ENCODE measurements at places on chromosomes 3 and 15.

GRCh38 chr15:27826411-27826810 is 272.7 kb downstream of the OCA2 start:
- DNase-seq: no peak

- DNase-seq: peak; percentile 14
Observed at GRCh38 chr3:25292595-25292994, 135.5 kb upstream of the RARB start.

DNA sequence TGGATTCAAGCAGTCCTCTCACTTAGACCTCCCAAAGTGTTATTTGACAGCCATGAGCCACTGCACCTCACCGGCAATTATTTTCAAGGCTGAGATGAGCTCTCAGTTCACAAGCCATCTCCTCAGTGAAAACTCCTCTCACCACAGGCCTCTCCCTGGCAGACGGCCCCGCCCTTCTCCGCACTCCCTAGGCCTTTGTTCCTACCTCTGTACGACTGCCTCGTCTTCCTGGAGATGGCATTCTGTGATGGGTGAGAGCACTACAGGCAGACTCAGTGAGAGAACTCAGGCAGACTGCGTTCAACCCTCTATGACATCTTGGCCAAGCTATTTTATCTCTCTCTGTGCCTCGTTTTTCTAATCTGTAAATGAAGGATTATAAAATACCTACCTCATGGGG is 67.0 kb upstream of the TPM1 start:
- DNase-seq: peak; percentile 49

- peak; percentile 70 for DNase-seq
Observed at GRCh38 chr3:128432301-128432970, 34.3 kb downstream of the DNAJB8 start.

GRCh38 chr3:37800022-37800551 is 61.6 kb upstream of the CTDSPL start:
- no peak for DNase-seq

DNA sequence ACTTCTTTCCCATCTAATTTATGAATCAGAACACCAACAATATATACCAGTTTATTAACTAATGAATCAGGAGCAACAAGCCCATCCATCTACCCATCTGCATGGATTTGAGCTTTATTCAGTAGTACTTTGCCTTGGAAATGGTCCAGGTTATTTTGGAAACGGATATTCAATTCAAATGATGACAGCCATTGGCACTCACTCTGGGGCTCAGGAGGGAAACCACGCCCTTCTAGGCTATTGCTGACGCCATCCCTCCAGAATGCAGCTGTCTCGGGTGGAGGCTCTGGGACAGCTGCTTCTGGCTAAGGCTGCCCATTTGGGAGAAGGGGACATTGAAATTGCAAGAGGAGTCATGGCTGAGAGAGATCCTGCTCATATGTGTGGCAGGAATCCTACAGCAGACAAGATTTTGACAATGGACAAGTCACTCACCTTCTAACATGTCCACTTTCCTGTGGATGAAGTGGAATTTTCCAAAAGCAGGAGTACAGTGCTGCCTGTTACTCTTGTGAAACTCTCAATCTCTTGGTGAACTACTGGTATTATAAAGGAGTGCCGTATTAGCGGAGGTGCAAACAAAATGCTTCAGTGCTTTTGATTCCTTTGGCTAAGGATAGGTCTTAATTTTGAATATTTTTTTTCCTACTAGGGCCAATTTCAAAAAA is 29.3 kb upstream of the TRAK1 start:
- peak; percentile 82 for DNase-seq

GRCh38 chr15:99509686-99510461 is 55.9 kb upstream of the MEF2A start:
- no peak for DNase-seq

DNA sequence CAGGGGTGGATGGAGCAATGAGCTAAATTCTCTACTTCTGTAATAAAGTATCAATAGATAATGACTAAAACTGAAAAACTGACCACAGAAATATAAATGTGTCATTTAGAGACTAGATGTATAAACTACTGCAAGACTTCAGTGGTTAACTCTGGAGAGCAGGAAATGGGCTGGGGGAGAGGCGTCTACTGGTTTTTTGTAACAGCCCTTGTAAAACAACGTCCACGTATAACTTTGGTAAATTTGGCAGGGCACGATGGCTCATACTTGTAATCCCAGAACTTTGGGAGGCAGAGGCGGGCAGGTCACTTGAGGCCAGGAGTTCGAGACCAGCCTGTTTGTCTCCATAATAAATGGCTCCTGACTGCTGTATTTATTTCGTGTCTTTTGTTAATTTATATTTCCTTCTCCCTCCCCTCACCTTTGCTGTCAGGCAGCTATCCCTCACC is 12.5 kb downstream of the RAB27A start:
- DNase-seq: no peak

DNA sequence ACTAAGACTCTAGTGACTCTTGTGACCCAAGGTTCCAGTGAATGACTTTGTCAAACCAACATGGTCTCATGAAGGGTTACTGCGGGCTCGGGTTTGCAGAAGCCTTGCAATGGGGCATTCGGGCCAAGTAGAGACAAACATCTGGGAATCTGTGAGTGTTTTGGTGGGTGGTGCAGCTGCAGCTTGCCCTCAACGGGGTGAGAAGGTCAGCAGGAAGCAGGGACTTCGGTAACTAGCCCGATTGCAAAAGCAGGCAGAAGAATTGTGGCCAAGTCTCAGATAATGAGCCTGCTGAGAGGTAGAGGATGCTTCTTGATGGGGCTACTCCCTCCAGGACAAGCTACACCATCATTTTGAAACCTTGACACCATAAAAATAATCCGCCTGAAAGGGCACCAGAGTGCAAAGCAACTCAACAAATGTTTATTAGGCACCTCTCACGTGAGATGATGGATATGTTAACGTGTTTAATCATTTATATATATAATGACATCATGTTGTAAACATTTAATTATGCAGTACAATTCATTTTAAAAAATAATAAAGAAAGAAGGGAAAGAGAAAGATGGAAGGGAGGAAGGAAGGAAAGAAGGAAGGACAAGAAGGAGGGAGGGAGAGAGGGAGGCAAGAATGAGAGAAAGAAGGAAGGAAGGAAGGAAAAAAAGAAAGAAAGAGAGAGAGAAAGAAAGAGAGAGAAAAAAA is 263.9 kb upstream of the IGF1R start:
- DNase-seq: no peak

DNA sequence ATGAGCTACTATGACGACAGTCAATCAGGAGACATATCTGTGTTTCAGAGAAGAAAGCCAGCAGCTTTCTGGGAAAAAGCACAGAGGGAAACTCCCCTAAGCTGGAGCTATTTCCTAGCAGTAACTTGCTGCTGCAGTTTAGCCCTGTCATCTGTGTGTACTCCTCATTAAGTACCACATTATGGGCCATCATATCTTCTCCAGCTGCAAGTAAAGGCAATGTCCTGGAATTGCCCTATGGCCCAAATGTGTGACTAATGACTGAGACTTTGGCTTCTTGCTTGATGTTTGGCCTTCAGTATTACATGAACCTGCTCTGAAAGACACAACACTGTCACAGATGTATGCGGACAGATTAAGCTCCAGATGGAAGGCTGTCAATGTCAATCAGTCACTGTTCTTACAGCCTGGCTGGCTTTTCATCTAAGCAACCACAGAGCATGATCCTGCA is 190.8 kb downstream of the FHIT start:
- peak; percentile 87 for DNase-seq

GRCh38 chr15:58605931-58606530 is 143.5 kb downstream of the ADAM10 start:
- no peak for DNase-seq

DNA sequence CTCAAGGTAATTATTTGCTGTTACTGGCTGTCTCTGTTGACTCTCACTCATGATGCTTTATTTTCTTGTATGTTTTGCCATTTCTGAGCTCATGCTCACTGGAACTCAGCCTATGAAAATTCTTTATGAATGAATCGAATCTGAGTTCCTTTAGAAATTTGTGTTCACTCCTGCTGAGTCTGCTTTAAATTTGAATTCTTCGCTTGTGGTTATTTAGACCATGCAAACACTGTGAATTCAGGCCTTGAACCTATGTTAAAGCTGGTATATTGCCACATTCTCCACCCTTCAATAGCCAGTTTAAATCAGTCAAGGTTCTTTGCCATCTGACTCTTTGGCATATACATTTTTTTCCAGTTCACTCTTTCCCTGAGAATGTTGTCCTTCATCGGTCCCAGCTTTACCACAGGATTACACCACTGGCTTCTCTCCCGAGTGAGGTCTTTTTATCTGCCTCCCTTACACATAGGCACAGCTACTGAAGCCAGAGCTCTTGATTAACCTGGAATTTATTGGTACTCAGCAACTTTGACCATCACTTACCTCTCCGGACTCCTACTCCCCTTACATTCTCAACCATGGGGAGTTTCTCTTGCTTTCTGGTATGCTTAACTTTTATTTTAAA is 400.6 kb downstream of the VPS13C start:
- DNase-seq: no peak

GRCh38 chr3:189071446-189071845 is 100.3 kb upstream of the TPRG1 start:
- no peak for DNase-seq

DNA sequence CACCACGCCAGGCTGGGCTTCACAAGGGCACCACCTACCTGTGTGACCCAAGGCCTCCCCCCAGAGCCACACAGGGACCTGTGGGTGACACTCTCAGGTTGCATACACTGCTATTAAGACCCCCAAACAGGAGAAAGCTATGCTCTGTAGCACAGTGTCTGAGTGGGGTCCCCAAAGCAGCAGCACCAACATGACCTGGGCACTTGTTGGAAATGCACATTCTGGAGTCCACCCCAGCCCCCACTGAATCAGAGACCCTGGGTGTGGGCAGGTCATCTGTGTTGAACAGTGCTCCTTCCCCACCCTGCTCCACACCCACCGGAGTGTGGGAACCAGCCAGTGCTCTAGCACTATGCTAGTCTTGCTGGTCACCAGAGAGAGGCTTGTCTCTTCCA is 76.1 kb downstream of the ADAMTS17 start:
- DNase-seq: no peak

- no peak for DNase-seq
Observed at GRCh38 chr3:63437858-63438257, 159.8 kb downstream of the SYNPR start.

DNA sequence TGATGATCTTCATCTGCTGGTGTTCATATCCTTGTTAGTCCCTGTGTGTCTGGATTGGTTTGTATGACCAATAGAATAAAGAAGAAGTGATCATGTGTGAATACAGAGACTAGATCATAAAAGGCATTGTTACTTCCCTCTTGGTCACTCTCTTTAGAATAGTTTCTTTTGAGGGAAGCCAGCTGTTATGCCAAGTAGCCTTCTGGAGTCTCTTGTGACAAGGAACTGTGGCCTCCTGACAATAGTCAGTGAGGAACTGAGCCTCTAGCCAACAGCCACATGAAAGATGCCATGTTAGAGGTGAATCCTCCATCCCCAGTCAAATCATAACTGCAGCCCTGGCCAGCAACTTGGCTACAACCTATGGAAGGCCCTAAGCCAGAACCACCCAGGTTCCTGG is 63.0 kb upstream of the SMAD3 start:
- no peak for DNase-seq

Measured in eye (tissue), 1 donor.